Calu3 (cell line): ENCODE measurements at places on chromosomes 1 and 21.

GRCh38 chr1:159826441-159827101 is at the start of gene SLAMF8:
Gene SLAMF8 (plus strand): TSS chr1:159826873. CDS start chr1:159826899, 26 bp downstream.
- no peak for DNase-seq

DNA sequence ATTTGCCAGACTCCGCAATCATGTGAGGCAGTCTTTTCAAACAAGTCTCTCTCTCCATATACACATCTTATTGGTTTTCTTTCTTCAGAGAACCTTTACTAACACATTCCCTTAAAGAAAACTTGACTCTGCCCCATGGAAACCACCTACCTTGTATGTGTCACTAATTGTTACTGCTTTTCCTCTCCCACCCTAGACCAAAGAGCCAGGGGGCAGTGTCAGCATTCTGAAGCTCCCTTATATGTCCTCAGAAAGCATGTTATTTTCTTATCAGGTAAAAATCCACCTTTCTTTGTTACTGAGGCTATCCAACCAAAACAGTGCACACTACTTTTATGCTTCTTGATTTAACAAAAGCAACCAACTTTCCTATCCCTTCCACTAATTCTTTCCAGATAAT is 98.9 kb upstream of the SLC5A9 start:
- DNase-seq = no peak

DNA sequence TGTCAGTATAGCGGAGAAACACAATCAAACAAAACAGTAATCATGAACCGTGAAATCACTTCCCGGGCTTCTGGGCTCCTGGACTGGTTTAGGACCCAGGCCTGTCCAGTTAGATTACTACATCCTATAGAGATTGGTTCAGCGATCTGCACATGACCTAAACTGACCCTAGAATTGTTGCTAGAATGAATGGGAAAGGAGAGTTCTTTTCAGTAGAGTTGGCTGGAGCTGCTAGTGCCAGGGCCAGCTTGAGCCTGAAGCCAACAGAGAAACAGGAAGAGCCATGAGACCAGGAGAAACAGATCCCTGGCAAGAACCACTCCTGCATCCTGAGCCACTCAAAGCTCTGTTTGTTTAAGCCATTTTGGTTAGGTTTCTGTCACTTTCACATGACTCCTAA is 474.3 kb upstream of the C1orf87 start:
- DNase-seq = no peak

DNA sequence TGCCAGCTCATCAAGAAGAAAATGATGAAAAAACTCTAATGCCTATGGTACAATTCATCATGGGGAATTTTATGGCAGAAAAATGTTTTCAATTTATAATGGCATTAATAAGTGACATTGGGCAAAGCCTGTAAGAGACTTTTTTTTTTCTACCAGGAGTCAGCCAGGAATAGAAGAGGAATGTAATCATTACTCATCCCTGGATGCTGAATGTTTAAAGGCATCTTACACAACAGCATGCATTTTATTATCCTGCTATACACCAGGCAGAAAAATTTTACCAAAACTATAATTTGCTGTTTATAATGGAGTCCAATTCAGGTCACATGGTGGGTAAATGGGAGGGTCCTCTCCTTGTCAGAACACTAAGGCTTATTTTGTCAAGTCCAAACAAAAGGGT is 189.9 kb upstream of the BEND5 start:
- no peak for DNase-seq

- no peak for DNase-seq
Measured at GRCh38 chr1:59682396-59683080, 132.2 kb upstream of the HOOK1 start.

GRCh38 chr1:22318279-22318981 is 133.2 kb upstream of the ZBTB40 start:
- no peak for DNase-seq
